ENCODE measurements at places on chromosomes 2 and 18.

DNA sequence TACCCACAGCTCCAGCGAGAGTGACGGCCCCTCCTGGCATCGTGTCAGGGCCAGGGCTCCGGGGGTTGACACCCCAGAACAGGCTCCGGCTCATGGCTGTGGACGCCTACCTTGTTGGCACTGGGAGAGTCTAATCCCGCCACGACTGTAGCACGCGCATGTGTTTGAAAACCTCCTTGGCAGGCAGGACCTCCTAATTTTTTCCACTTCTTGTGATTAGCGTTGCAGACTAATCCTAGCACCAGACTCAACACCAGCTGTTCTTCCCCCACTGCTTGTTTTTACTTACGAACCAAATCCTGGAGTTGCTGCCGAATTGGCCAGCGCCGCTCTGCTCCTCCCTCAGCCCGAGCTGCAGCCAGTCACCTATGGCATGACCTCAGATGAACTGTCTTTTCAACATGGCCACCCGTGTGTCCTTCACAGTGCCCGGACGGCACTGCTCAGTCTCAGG lies 110.7 kb downstream of the KLHL29 start:
- no peak for DNase-seq

DNA sequence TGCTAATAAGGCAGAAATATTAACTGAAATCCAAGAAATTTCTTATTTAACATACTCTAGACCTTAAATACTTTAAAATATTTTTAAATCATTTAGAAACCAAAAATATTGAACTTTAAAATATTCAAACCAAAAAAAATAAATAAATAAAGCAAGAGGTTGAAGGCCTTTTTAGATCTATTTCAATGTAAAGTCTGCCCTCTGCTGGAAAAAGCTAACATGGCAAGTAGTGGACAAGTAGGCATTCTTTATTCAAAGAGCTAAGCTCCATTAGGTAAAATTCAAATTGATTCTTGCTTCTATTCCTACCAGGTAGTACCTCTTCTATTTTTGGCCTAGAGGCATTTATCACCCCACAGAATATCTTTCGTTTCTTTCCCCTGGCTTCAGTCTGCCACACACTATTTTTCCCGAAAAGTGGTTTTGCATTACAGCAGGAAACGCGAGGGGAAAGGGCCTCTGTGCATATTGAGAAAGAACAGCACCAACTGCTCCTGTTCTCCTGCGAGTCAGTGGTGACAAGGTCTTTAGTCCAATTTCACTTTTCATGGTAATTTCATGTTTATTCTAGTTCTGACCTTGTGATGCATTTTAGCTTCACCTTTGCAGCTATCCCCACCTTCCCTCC lies 20.4 kb downstream of the IFIH1 start:
- DNase-seq, result peak; percentile 80

GRCh38 chr2:1620081-1620480 lies 124.2 kb downstream of the PXDN start:
- DNase-seq, result no peak

- DNase-seq, result peak; percentile 79
These were observed 1.4 kb downstream of the CYRIA start for GRCh38 chr2:16664052-16664731.

DNA sequence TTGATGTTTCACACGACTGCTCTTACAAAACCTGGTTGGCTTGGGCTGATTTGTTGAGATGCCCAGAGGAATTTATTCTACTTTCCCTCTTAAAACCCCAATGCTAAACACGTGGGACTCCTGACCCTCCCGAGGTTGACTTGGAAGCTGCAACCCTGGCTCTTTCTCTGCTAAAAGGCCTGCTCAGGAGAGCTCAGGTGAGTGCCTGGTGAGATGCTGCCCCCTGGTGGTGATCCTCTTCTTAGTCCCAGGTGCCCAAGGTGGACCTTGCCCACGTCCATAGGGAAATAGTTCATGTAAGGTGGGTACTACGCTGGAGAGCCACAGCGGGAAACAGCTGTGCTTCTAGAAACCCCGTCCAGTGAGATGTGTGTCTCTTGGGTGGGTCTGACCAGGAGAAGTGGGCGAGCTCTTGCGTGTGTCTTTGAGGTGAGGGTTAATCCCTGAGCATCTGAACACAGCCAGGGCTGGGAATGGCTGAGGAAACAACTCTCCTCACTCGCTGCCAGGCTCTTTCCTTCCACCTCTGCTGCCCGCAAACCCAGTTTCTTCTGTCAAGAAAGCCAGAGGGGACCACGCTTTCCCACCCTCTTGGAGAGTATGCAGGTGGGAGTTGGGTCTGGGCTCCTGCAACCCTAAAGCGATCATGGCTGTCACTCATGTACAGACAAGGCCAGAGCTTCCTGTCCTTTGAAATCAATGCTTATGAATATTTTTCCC lies 25.5 kb upstream of the PXDN start:
- no peak for DNase-seq

DNA sequence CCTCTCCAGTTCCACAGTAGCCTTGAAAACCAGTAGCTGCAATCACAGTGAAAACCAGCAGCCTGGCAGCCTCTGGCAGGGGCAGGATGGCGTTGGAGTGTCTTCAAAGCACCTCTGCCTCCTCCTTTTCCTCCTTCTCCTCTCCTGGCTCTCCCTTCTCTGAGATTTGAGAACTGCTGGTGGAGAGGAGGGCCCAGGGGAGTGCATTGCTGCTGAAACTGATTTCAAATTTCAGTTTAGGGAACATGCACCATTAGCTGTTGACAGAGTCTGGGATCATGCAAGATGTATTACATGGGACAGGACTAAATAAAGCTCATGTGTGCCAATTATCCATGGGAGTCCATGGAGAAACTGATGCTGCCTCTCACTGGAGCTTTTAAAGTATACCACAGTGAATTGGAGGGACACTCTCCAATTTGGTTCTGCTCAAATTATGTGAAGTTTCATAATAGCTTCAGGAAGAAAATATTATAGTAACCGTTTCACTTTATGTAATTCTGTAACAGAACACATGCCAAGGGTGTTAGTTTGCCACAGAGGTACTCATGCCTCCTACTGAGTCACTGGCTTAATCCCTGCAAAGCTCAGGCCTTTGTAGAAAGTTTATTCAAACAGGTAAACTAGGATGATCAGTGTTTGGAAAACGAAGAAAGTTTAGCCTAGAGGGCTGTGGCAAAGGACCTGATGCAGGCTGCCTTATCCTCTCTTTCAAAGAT lies 146.1 kb downstream of the PRPF40A start:
- no peak for DNase-seq

DNA sequence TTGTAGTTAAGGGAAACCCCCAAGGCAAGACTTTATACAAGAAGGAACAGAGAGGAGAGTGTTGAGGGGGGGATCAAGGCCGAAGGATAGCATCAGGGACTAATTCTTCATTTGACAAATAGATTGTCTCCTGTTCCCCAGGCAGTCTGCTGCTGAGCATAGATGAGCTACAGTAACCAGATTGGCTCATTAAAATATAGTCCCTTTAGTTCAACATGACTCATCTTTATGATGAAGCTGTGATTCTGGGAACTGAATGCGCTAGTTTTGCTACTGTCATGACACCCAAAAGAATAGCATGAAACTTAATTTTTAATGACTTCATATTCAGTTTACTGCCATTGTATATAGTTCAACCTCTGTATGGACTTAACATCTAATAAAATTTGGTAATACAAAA lies 35.5 kb downstream of the TMEFF2 start:
- DNase-seq, result no peak

- DNase-seq, result no peak
These were observed 15.2 kb downstream of the GNLY start for GRCh38 chr2:85709401-85709811.

DNA sequence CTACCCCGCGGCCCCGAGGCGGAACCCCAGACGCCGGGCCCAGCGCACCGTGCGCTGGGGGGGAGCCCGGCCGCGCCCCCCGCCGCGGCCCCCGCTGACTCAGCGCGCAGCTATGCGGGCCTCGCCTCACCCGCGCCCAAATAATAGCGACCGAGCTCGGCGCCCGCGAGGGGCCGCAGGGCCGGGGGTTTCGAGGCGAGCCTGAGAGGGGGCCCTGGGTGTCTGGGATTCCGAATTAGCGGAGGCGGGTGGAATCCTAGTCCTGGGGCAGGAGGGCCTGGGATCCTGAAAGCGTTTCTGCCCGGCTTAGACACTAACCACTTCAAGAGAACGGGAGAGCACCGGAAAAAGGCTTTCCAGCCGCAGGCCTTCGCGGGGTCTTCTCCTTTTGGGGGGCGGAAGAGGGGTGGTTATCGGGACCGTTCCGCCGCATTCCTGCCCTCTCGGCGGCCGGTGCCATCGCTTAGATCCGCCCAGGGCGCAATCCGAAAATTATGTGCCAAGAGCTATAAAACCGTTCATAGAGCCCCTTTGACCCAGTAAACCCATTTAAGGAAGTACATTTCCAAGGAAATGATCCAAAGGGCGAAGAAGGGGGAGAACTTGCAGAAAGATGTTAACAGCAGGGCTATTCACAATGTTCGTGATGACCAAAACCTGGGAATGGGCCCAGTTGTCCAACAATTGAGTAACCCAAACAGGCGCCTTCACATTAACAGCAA lies 681 bp upstream of the ROCK2 start:
- DNase-seq, result peak; percentile 51

- DNase-seq, result no peak
These were observed 47.6 kb downstream of the RPL37A start for GRCh38 chr2:216546241-216546640.

- DNase-seq, result no peak
These were observed 35.0 kb downstream of the EMILIN2 start for GRCh38 chr18:2881840-2882195.

DNA sequence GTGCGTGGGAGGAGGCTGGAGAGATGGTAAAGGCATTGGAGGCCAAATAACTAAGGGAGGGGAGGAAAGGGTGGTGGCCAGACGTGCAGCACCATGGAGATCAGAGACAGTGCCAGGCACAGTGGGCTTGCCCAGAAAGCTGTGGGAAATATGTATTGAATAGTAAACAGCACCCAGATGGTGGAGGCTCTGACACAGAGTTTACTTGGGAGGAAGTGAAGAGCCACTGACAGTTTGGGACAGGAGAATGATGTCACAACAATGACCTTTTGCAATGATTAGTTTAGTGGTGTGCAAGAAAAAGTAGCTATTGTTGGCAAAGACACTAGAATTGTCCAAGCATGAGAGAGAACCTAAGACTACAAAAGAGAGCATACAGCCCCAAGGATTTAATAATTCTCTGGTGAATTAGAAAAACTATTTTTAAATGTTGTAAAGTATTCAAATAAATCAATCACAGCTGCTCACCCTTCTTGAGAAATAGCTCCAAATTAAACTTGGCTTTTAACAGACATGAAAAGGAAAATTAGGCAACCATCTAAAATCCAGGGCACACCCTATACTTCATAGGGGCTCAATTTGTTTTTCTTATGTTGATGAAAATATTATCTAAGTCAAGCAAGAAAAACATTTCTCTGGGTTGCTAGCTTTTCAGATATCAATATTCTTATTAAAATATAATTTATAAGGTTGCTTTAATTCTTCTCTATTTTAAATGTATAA lies 458.7 kb upstream of the HNRNPA3 start:
- no peak for DNase-seq

DNA sequence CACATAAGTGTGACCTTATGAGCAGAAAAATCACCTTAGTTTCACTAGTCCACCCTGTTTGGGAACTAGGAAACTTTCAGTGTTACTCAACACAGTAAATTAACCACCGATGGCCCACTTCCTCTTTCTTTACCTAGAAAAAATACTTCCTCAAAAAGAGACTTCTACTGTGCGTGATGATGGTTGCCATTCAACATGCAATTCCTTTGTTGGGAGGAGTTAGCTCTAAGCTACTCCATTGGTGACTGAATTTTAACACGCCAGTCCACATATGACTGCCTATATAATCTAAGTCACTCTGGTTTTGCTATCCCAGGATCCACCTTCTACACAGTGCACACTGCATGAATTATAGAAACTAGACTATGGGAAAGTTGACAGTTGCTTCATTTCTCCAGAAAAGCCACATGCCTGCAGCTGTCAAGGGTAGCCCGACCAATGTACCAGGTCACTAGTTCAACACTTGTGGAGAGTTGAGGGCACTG lies 47.8 kb upstream of the REG3G start:
- no peak for DNase-seq

GRCh38 chr18:63218472-63218871 lies 101.1 kb downstream of the BCL2 start:
- DNase-seq, result no peak

- no peak for DNase-seq
These were observed 3.8 kb downstream of the EPHA4 start for GRCh38 chr2:221568299-221568698.

- DNase-seq, result no peak
These were observed 71.4 kb upstream of the FAM98A start for GRCh38 chr2:33670392-33670937.

DNA sequence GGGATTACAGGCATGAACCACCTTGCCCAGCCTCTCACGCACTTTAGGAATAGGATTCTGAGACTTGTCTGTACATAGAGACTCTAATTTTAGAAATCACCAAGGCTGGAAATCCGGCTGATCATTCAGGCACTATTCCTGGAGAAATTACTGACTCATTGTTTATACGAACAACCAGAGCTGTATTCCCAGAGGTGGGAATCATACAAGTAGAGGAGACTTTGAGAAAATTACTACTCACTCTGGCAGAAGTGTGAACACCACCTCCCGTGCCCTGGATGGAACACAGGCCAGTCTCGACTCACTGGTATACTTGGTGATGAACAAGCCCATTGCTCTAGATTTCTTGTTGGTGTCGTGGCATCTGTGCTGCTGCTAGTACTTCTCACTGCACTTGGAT lies 5.8 kb upstream of the ADNP2 start:
- DNase-seq, result no peak

- no peak for DNase-seq
These were observed 87.9 kb downstream of the BCL2L11 start for GRCh38 chr2:111208639-111209038.

DNA sequence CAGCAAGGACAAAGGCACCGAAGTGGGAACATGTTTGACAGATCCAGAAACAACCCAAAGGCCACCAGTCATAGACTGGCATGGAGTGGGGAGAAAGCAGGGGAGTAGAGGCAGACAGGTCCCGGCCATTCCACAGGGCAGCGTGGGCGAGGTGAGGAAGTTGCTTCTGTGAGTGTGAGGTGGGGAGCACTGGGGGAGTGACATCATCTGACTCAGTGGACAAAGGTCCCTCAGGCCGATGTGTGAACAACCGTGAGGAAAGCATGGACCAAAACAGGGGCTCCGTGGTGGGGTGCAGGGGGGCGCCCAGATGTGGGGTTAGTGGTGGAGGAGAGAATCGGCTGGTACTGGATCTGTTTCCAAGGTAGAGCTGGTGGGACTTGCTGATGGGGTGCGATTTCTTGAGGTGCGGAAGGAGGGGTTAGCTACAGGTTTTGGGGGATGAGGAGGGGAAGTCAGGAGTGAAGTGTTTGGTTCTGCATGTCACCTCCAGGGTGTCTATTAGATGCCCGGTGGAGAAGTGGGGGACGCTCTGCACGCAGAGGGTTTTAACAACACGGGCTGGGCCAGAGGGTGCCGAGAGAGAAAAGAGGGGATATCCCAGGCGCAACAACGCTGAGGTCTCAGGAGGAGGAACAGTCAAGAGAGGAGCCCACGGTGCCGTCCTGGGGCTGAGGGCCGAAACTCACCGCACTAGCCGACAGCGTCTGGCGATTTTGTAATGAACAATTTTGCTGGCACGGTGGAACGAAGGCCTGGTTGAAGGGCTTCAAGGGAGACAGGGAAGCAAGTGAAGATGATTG lies 2.5 kb upstream of the SFT2D3 start:
- DNase-seq, result no peak

- DNase-seq, result no peak
These were observed 263.4 kb downstream of the ASXL3 start for GRCh38 chr18:33841221-33841967.

- no peak for DNase-seq
These were observed 65.4 kb downstream of the LRRFIP1 start for GRCh38 chr2:237692601-237693290.

- no peak for DNase-seq
These were observed 39.7 kb upstream of the SOCS6 start for GRCh38 chr18:70249118-70249517.

Data from putamen (tissue), 1 donor.